Tibial nerve (tissue), 4 donors: ENCODE measurements at places on chromosomes 2 and 18. TPM values are rescaled to one million over a fixed set of nuclear protein-coding genes. Genes with fewer than 3 reads are reported as not detected.

DNA sequence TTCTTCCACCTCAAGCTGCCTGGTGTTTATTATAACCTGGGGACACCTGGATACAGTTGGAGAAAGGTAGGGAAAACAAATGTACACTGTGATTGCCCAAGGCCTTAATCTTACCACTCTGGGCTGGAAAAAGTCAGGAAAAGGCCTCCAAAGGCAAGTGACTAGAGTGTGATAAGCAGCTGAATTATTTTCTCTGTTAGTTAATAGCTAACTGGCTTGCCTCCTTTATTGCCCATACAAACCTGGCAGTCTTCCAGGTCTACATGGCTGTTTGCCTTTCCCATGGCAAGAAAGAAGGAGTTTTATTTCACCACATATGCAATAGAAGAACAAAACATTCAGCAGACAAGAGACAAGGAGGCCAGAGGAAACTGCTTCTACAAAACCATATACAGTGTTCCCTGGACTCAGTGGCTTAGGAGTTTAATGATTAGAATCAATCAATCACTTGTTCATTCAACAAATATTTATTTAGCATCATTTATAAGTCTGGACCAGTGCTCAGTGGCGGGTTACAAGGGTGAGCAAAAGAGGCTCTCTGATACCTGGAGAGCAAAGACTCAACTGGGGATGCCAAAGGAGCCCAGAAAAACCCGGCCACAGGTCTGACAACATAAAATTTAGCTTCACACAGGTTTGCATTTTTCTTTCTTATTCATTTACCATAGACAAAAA lies 27.5 kb upstream of the SUCLG1 start:
- DNase-seq, result no peak

DNA sequence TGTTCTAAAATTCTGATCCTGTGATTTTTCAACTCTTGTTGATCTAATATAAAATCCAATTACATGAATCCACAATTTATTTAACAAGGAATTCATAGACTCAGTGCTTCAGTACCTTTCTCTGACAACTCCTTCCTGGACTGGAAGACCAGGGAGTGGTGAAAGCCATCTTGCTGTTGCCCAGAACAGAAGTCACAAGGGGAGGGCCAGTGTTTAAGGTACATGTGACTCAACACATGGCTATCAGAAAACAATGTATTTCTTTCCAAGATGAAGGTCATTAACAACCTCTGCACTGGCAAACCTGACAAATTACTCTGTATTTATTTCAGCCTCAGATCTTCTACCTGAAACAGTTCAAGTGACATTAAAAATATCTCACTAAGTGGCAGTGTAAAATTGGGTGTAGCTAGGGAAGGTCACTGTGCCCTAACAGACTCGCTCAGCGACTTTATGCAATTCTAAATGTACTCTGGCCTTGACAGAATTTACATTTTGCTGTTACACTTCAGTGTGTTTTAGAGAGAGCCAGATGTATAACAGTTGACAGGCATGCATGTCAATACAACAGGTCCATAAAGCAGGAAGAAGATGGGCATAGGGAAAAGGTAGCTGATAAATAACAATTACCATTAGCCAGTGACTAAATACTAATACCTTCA lies 75.4 kb downstream of the NCKAP5 start:
- no peak for DNase-seq

DNA sequence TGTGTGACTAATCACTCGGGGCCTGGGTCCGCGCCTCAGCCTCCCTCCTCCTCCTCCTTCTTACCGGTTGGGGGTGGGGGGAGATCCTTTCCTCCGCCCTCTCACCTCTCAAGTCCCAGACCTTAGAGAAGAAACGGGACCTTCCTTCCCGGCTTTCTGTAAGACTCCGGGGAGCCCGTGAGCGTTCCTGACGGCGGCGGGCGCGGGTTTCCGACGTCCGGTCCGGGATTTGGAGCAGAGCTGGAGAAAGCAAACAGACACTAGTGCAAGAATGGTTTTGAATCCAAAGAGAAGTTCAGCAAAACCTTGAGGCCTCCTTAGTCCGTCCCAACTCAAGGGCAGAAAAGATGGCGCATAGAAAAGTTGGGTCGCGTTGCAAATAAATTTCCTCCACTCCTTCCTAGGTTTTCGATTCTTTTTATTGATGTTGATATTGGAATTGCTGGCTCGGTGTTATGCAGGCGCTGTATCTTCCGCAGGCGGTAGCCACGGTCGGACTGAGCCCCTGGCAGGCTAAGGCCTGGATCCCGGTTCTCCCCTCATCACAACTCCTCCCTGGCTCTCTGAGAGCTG lies 2.0 kb downstream of the DLX1 start:
- peak; percentile 3 for DNase-seq

DNA sequence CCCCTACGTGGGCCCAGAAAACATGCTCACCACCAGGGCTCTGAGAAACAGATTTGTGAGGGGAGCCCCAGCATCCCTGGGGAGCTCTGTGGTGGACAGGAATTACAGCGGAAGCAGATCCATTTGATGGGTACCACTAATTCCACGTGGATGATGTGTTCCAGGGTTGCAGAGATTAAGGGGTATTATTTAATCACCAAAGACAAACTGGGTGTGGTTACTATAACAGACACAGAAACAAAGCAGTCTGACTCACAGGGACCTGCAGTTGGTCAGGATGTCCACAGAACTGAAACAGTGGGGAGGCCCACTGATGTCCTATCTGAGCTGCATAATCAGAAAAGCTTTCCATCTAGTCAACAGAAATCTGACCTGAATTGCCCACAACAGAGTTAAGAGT lies 65.8 kb downstream of the PSMG2 start:
- DNase-seq, result no peak

DNA sequence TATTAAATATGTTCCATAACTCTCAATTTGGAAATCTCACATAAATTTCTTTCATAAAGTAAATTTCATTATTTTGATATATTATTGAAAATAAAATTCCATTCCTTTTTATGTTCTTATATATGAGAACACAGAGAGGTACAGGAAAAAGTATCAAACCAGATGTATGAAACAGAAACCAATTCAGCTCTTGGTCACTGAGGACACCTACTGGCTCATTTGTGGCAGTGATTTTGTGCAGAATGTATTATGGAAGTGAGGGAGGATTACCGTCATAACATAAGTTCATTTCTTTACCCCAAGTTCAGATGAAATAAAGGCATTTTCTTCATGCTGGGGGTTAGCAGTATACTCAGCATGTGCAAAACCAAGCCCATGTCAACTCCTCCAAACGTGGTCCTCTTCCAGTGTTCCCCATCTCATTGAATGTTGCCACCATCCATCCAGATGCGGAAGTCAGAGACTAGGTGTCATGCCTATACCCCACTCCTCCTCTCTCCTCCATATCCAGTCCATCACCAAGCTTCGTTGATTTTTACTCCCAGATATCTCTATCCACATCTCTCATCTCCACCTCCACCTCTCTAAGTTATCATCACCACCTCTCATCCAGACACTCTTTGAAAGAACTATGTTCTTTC lies 41.7 kb upstream of the MALL start:
- no peak for DNase-seq

DNA sequence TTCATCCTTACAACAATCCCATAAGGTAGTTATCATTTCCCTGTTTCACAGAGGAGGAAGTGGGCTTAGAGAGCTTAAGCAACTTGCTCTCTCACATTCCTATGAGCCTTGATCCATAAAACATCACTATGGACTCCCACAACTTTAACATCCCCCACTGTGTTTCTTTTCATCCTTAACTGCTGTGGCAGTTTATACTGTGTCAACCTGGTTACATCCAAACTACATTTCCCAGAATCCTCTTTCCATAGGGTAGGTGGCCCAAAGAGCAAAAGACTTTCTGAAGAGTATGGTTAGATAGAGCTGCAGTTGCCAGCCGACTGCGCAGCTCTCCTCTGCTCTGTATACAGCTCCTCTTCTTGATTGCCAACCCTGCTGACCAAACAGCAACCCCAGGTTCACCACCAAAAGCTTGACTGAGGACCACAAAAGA lies 22.5 kb downstream of the MAP3K2 start:
- DNase-seq, result no peak

- no peak for DNase-seq
These were observed 1.1 kb upstream of the LIPG start for GRCh38 chr18:49560624-49561288.

- DNase-seq, result no peak
These were observed 275.2 kb downstream of the ASXL3 start for GRCh38 chr18:33853187-33853586.

GRCh38 chr2:217092710-217093379 lies 233.0 kb upstream of the TNP1 start:
- no peak for DNase-seq

- DNase-seq, result no peak
These were observed 44.2 kb downstream of the LHCGR start for GRCh38 chr2:48711343-48711742.

DNA sequence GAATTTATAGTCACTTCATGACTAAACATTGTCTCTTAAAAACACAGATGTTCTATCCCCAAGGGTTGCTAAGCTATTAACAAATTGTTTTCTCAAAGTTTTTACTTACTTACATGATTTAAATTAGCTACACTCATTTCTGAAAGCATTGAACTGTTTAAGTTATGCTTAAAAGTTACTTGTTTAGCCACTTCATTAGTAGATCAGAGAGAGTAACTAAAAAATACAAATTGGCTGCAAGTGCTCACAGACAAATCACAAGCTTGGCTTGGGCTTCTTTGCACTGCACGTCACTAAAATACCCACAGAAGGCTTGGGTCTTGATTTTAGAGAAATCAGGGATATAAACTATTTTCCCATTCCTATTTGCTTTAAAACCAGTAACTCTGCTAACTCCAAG lies 114.1 kb upstream of the SMAD7 start:
- DNase-seq, result no peak

- no peak for DNase-seq
These were observed 39.6 kb downstream of the EMX1 start for GRCh38 chr2:72956936-72957335.

- DNase-seq, result no peak
These were observed 119.3 kb upstream of the MSH2 start for GRCh38 chr2:47283659-47284058.

- no peak for DNase-seq
These were observed 194.3 kb downstream of the HAUS1 start for GRCh38 chr18:46298511-46298910.

DNA sequence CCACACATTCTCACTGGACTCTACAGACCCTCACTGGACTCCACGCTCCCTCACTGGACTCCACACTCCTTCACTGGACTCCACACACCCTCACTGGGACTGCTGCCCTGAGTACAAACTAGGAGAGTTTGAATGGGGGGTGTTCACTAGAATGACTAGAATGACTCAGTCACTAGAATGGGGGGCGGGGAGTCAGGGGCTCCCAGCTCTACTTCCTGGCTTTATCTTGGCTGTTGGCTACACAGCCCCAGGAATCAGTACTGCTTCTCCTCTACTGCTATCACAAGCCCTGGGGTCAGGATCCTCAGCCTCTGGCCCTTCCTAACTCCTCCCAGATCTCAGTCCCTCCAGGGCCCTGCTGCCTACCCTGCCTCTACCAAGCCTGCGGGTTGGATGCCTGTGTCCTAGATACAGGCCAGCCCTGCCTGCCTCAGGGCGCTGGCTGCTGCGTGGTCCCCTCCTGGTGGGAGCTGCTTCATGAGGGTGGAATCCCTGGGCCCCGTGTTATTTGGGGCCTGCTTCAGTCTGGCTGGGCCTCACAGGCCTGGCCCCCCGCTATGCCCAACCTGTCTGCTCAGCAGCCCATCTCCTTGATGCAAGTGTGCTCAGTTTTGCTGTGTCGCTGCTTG lies 7.8 kb downstream of the PTMA start:
- no peak for DNase-seq

DNA sequence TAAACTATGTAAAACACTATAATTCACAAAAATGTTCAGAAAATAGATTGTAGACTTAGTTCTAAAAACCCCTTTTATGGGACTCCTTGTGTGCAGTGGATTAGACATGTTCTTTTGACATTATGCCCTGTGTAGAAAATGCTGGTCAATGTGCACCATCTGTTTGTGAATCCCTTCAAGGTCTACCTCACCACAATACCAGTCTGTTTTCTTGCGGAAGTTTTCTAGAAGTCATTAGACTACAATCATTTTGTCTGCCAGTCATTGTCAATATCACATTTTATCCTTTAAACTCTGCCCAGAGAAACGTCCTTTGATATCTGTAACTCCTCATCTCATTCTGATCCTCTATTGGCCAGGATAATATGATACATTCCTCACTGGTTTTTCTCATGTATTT lies 7.8 kb downstream of the ITGA4 start:
- DNase-seq, result no peak

DNA sequence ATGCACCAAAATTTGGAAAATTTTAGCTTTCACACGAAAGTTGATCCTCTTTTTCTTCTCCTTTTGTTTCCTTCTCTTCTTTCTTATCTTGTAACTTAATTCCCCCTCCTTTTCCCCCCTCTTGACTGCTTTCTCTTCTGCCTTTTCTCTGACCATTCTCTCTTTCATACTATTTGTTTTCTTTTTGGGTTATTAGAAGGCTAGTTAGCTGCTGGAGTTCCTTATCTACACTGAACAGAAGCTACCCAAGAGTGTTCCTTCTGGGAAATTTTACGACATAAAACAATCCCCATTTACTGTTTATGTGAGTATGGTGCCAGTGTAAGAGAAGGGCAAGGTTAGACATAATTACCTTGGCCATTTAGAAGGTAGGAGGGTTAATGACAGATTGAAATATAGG lies 218.4 kb upstream of the DTNA start:
- no peak for DNase-seq

DNA sequence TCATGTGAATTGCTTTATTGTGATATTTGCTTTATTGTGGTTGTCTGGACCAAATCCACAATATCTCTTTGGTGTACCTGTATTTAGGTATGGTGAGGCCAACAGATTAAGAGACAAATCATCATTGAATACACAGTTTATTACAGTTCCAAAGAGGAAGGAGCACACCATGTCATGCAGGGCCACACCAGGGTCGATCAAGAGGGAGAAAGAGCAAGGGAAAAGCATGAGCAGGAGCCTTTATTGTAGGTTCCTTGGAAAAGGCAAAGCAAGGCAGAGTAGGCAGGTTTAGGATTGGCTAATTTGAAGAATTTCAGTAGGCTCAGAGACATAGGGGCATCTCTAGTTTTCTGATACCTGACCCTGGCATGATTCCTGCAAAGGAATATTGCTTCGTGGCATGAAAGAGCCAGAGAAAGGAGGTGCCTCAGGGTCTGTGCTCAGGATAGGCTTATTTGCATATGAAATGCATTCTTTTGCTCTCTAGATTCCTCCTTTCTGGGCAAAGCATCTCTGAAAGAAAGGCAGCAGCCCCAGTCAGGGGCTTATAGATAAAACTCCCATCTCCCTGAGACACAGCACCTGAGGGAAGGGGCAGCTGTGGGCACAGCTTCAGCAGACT lies 214.2 kb upstream of the ERBB4 start:
- DNase-seq, result no peak

GRCh38 chr2:70607121-70607561 lies 53.5 kb upstream of the TGFA start:
- DNase-seq, result no peak

The GCG gene
- total RNA-seq, result not detected

The POMC gene
- total RNA-seq, result 4.5 TPM

The FSIP2 gene
- total RNA-seq, result 1.2 TPM

The TLX2 gene
- total RNA-seq, result not detected

The CD8A gene
- total RNA-seq, result 0.63 TPM

The CD226 gene
- total RNA-seq, result 0.60 TPM

The KYNU gene
- total RNA-seq, result 0.63 TPM

The SH3RF3 gene
- total RNA-seq, result 6.9 TPM
